ENCODE measurements at places on chromosomes 4 and X.
A peak's percentile ranks its signal among the peaks of the same experiment; 100 is the strongest.

DNA sequence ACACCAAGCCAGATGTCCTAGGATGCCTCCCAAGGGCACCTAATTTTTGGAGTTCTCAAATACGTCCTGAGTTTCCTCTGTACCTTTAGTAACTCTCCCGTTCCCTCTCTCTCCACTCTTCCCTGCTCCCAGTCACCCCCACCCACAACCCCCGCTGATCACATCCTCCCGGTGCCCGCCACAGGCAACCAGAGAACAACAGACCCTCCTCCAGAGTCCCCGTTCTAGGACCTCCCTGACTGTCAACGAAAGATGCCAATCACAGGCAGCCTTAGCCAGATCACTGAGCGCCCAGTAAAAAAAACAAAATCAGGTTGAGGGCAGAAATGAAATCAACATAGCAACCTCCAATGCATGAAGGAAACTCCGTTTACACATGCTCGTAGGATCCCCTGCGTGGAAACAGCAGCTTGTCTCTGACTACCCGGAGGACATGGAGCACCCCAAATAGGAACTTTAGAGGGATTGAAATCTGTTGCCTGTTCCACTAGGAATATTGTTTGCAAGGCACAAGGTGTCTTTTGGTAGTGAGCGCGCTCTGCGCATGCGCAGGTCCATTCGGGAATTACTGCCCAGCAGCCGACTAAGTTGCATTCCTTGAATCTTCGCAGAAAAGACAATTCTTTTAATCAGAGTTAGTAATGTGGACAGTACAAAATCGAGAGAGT is at the start of gene GABRB1:
Gene GABRB1, plus strand, starts transcription at position 557 of the 668 bp plus-strand sequence.
- peak; percentile 33 for DNase-seq

- no peak for DNase-seq
Observed at GRCh38 chr4:20617678-20618396, 82.4 kb upstream of the PACRGL start.

DNA sequence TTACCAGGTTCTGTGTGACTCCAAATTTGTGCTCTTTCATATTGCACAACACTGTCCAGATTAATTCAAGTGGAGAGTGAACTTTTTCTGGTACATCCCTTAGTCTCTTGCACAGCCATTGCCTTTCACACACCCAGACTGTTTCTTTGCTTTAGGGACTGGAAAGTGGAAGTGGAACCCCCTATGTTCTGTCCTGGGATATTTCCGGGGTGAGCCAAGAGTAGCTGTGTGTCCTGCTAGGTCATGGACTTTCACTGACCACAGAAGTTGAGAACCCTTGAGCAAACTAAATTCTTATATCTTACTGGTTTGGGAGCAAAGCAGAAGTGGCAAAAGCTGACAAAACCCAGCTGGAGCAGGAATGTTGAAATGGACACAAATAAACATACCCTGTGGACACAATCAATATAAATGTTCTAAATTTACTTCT is 10.3 kb upstream of the VSIG4 start:
- no peak for DNase-seq

GRCh38 chr4:98687876-98688275 is 29.5 kb upstream of the TSPAN5 start:
- no peak for DNase-seq

- no peak for DNase-seq
Observed at GRCh38 chr4:52718123-52718522, 33.1 kb downstream of the ERVMER34-1 start.

- no peak for DNase-seq
Observed at GRCh38 chr4:100414016-100414790, 103.6 kb downstream of the EMCN start.

DNA sequence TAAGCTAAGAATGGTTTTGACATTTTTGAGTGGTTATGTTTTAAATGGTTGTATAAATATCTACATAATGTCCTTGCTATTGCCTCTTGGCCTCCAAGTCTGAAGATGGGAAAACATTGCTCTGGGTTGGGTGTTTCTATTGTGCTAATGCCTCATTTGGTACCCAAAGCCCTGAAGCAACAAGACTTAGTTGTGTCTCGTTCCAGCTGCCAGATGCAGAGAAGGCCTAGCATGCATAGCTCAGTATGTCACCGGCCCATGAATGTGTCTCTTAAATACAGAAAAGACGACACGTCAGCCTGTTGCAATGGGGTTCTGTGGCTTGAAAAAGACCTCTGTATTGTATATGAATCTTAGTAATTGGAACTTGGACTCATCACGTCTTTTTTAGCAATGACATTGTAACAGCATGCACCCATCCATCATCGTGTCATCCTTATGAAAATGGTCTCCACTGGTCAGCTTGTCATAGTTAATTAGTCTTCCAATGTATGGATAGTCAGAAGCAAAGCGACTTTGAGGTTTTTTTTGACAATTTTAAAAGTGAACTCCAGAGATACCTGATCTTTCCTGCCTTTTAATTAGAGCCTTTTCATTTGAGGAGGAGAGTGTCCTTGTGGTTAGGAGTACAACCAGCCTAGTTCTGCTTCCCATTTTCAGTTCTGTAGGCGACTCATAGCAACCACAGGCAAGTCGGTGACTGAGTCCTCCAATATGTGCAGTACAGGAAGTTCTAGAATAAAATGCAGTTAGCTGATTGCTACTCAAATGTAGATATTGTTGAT is 126.4 kb upstream of the GATB start:
- DNase-seq: no peak

GRCh38 chr4:117983541-117984365 is 50.5 kb upstream of the NDST3 start:
- peak; percentile 58 for DNase-seq

GRCh38 chr4:121951521-121952110 is at the start of gene TRPC3:
Gene TRPC3 (minus strand): TSS chr4:121952060. CDS start chr4:121951680, 380 bp downstream.
- peak; percentile 25 for DNase-seq

- DNase-seq: peak; percentile 57
Observed at GRCh38 chrX:28586981-28587551, at the start of gene IL1RAPL1. Gene IL1RAPL1 (plus strand): TSS chrX:28587446.

DNA sequence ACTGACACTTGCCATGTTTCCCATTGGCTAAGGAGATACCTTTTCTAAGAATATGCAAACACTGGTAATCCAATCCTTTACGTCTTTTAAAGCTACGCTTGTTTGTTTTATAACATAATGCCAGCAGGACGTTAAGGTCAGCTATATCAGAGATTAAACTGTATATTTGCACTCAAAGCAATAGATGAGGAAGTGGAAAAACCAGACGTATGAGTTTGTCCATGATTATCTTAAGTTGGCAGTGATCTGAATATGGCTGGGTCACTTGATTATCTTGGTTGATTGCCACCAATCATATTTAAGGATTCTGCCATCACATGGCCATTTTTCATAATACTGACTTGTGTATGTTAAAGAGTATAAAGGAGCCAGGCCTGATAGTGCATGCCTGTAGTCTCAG is 19.4 kb downstream of the TMSB4X start:
- DNase-seq: no peak

GRCh38 chr4:143587703-143588102 is 74.2 kb downstream of the SMARCA5 start:
- no peak for DNase-seq

- peak; percentile 12 for DNase-seq
Observed at GRCh38 chrX:10433296-10433965, 187.0 kb downstream of the MID1 start.

GRCh38 chr4:138297743-138298405 is 55.7 kb upstream of the SLC7A11 start:
- DNase-seq: peak; percentile 17

DNA sequence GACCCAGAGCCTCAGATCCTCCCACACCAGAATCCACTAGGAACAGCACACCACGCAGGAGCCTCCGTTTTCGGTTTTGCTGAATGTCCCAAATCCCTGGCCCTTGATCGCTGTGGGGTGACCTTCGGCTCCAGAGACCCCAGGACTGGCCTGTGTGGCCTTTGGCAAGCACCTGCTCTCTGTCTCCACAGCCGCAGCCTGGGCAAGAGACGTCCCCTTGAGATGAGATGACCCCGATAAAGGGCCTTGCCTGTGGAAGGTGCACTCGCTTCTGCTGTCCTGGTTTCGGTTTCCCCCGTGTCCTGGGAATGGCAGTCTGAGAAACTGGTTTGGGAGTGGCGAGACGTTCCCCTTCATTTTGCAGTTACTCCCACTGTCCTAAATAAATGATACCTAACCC is 9.6 kb downstream of the PSAPL1 start:
- DNase-seq: no peak
